Esophagus squamous epithelium (tissue), 5 donors: ENCODE measurements at places on chromosomes 3 and 15.
A peak's percentile ranks its signal among the peaks of the same experiment; 100 is the strongest.

DNA sequence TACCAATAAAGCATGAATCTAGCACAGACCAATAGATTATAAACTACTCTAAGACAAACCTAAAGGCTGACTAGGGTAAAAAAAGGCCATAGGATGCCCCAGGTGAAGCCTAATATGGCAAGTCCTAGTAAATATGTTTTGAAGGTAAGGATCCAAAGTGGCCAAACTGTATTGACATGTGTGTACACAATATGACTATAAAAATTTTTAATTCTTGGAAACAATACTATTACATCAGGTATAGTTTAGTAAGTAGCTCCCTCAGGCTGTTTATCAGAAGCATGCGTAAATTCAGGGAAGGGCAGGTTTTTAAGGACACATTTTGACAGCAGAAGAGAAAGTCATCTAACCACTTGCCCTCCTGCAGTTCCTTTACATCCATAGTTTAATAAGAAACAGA is 18.8 kb downstream of the GNB4 start:
- DNase-seq, result no peak

DNA sequence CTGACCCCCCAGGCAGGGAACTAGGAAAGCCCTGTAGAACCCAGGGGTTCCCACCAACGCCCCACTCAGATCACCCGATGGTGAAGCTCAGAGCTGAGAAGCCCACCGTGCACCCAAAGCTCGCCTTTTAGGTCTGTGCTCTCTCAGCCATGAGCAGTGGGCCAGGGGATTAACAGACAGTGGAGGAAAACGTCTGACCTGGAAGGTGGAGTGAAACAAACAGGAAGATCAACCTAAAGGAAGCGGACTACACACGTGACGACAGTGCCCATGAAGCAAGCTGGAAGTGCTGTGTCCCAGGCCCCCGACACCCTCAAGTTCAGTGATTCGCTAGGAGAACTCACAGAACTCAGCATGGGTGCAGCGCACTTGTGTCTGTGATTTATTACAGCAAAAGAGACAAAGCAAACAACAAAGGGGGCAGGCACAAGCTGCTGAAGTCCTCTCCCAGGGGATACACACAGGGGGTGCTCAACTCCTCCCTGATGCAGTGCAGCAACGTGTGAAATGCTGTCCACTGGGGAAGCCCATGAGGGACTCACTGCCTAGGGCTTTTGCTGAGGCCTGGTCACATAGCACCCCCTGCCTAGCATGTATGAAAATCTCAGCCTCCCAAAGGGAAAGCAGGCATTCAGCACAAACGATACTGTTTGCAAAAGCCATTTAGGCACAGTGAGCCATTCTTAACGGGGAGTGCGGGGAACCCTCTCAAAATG is 43.5 kb downstream of the CFAP92 start:
- no peak for DNase-seq

- DNase-seq, result no peak
Observed at GRCh38 chr3:60304112-60304511, 947.1 kb downstream of the FHIT start.

DNA sequence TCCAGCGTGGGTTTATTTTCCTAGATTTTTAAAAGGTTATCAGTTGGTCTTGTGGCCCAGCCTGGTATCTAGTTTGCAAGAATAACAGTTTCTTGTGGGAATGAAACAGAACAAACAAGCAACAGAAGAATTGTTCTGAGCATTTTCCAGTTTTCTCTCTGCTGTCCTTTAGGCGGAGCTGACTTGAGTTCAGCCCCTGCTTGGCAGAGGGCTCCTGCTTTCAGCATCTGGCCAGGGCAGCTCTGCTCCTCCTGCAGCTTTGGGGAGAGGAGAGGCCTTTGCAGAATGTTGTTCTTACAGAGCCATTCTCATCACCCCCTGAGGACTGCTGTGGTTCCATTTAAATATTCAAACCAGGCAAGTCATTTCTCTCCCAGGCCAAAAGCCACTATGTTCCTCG is 117.7 kb downstream of the ALDH1A2 start:
- no peak for DNase-seq

DNA sequence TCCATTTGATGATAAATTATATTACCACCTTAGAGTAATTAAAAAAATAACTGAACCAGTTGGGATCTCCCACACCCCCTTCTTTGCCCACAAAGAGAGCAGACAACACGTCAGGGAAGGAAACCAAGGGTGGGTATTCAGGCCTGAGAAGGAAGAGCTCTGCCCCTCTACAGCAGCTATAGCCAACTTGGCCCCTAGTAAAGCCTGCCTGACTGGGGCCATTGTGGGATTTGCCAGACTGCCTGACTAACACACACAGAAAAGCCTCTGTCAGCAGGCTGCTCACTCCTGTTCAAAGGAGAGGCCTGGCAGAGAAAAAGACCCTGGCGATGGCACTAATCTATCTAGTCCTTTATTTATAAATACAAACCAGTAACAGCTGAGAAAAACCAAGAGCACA is 41.4 kb downstream of the ATP8B4 start:
- DNase-seq, result no peak

- DNase-seq, result no peak
Observed at GRCh38 chr3:53705024-53705745, 141.0 kb downstream of the CHDH start.

DNA sequence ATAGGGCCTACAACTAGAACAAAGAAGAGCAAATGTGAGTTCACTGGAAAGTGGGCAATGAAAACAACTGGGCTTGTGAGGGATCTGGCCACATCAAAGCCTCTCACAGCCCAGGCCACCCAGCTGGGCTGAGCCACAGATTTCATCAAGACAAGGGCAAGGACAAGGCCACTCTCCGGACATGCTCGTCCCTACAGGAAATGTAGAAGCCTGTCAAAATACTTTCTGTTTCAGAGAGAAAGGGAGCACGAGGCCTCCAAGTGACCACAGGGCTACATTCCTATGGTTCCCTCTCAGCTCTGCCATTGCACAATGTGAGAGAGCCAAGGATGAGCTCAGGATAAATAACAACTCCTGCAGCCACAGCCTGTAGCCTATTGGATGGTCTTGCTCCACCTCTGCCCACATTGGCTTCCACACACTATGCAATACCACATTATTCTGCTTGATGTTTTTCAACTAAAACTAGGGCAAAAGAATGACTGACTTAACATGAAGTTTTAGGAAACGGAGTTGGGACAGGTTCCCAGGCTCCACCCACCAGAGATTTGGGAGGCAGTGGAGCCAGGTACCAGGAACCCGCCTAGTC is 12.1 kb downstream of the TBC1D2B start:
- no peak for DNase-seq

GRCh38 chr3:193896419-193896818 is 239.5 kb upstream of the HES1 start:
- DNase-seq, result no peak

DNA sequence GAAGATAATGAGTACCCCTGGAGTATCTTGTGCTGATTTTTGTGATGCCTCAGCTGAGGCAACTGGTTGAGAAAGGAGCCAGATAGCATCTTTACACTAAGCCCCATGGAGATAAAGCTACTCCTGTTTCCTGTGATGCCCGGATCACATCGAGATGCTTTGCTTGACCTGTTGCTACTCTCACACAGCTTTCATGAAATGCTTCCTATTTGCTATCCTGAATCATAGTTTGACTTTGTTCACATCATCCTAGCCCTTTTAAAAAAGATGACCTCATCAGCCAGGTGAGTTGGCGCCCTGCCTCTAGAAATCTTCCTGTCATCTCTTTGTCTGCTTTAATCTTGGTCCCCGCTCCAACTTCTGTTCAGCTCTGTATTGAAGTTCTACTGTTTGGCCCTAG is 409.6 kb upstream of the TBL1XR1 start:
- no peak for DNase-seq

- no peak for DNase-seq
Observed at GRCh38 chr15:25899870-25900269, 36.7 kb upstream of the ATP10A start.

DNA sequence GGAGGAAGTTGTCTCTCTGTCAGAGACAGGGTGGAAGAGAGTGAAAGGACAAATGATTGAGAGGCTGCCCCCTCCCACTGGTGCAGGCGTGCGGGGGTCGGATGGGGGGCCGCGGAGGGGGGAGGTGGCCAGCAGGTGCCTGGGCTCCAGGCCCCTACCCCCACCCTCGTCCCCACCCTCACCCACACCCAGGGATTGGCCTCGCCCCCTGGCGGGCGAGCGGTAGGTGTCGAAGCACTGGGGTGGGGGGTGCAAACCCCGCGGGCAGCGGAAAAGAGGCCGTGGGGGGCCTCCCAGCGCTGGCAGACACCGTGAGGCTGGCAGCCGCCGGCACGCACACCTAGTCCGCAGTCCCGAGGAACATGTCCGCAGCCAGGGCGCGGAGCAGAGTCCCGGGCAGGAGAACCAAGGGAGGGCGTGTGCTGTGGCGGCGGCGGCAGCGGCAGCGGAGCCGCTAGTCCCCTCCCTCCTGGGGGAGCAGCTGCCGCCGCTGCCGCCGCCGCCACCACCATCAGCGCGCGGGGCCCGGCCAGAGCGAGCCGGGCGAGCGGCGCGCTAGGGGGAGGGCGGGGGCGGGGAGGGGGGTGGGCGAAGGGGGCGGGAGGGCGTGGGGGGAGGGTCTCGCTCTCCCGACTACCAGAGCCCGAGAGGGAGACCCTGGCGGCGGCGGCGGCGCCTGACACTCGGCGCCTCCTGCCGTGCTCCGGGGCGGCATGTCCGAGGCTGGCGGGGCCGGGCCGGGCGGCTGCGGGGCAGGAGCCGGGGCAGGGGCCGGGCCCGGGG is at the start of gene KAT2B:
KAT2B (plus strand) TSS at position 682 of the 783 bp plus-strand sequence; CDS start at position 714, 32 bp downstream.
- peak; percentile 22 for DNase-seq

DNA sequence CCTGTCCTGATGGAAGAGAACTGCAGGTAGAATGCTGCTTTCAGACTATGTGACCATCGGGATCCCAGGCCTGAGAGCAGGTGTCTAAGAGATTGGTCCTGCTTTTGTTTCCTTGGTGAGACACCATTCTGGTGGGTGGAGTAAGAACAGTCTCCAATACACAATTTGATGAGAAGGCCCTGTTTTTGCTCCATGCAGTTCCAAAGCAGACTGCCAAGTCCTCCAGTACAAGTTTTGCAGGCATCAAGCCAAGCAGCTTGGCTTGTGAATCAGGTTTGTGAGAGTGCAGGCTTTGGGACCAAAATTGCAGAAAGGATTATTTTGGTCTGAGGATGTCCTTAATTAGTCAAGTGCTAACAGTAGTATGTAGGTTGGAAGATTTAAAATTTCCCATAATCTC is 381.6 kb downstream of the FOXP1 start:
- no peak for DNase-seq

DNA sequence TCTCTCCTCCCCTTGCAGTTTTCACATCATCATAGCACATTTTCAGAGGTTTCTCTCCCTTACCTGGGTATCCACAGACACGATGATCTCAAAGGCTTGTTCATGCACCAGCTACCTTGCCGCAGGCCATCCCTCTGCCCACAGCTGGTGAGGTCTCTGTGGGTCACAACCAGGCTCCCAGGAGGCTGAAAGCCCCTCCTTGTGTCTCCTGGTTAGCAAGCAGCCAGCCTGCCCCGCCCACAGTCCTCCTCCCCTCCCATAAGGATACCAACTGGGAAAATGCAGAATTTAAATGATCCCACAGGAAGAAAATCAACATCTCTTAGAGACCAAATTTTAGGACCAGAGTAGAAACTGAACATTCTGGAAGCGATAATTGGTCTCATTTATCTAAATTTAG is 213.5 kb upstream of the PPP2R3A start:
- DNase-seq, result no peak

DNA sequence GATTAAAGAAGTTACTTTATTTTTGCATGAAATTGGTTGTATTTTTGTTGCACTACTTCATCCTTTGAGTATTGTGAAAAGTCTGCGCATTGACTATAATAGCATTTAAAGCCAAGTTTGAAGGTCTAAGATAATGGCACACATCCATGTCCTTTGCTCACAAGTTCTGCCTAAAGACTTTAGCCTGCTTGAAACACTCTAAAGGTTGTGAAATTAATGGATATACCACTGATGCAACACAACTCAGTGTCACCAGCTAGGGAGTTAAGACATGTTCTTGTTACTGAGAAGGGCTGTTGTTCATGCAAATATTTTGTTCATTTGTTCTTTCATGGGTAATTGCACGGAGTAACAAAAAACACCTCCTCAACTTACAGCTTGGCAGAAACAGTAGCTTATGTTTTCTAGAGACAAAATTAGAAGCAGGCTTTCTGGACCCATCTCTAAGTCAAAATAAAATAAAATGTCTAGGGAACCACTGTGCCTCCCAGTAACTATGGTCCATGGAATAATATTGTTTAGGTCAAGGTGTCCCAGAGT is 83.9 kb downstream of the PPARG start:
- DNase-seq, result no peak
